ENCODE measurements at places on chromosomes 16 and 17. TPM values are rescaled to one million over a fixed set of nuclear protein-coding genes. Genes with fewer than 3 reads are reported as not detected.

GRCh38 chr17:77366206-77366557 is 225.4 kb downstream of the SEC14L1 start:
- DNase-seq, result no peak

- DNase-seq, result no peak
Measured at GRCh38 chr16:87693827-87694226, 72.0 kb downstream of the KLHDC4 start.

DNA sequence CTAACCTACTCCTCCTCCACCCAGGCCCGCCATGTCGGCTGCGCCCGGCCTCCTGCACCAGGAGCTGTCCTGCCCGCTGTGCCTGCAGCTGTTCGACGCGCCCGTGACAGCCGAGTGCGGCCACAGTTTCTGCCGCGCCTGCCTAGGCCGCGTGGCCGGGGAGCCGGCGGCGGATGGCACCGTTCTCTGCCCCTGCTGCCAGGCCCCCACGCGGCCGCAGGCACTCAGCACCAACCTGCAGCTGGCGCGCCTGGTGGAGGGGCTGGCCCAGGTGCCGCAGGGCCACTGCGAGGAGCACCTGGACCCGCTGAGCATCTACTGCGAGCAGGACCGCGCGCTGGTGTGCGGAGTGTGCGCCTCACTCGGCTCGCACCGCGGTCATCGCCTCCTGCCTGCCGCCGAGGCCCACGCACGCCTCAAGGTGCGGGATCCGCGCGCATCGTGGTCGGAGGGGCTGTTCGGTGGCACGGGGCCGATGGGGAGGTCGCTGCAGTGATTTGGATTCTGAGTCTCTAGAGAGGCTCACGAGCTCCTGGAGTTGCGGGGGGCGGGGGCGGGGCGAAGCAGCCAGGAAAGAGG is 878 bp downstream of the TRIM72 start:
- DNase-seq, result no peak

DNA sequence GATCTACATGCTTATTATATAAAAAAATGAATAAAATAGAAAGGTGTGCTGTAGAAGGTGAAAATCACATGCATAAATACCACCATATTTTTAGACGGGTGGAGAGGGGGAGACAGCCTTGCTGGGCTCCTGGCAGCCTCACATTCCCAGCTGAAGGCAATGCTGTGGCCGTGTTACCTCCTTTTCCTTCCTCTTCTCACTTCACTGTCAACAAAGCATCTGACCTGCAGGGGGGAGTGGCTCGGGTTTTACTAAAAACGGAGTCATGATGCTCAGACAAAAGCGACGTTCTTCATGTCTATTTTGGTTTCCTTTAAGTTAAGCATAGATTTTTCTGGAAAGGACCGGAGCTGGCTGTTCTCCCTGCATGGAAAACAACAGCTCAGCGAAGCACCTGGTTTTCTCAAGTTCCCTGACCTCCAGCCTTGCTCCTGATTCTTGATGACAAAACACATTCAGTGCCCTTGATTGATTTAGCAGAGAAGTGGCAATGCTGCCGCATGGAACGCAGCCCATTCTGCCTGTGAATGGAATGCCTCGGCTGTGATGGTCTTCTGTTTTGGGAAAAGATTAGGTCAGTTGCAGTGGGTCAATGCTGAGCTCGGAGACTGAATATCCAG is 5.5 kb upstream of the RPTOR start:
- DNase-seq, result no peak

- DNase-seq, result peak; percentile 12
Measured at GRCh38 chr16:70395345-70395901, 43.5 kb downstream of the ST3GAL2 start.

GRCh38 chr16:88972349-88972748 is 4.7 kb downstream of the CBFA2T3 start:
- no peak for DNase-seq

DNA sequence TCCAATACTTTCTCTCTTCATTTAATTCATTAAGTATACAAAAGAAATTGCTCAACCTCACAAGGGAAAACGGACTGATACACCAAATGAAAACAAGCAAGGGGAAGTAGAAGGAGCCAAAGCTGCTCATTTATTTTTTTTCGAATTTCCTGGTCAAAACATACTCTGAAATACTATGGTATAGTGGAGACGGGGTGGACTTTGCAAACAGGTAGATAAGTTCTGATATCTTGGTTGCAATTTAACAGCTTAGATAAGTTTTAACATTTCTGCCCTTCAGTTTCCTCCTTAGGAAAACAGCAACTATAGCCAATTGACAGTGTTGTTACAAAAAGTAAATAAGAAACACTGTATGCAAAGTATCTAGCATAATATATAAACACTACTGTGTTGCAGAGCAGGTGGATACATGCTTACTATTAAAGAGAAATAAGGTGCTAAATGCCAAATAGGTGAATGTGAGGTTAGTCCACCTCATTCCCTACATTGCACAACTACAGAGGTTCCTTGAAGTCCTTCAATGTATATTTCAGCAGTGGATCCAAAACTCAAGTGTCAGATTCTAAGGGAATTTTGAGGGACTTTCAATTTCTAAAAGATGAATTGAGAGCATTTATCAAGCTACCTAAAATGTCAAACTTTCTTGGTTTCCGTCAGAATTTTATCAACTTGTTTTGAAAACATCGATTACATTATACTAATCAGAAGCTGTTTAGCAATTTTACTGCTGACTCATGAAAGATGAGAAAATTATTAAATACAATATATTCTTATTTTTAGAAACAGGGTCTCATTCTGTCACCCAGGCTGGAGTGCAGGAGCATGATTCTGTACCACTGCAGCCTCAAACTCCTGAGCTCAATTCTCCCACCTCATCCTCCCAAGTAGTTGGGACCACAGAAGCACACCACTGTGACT is 11.0 kb downstream of the CCDC47 start:
- no peak for DNase-seq

DNA sequence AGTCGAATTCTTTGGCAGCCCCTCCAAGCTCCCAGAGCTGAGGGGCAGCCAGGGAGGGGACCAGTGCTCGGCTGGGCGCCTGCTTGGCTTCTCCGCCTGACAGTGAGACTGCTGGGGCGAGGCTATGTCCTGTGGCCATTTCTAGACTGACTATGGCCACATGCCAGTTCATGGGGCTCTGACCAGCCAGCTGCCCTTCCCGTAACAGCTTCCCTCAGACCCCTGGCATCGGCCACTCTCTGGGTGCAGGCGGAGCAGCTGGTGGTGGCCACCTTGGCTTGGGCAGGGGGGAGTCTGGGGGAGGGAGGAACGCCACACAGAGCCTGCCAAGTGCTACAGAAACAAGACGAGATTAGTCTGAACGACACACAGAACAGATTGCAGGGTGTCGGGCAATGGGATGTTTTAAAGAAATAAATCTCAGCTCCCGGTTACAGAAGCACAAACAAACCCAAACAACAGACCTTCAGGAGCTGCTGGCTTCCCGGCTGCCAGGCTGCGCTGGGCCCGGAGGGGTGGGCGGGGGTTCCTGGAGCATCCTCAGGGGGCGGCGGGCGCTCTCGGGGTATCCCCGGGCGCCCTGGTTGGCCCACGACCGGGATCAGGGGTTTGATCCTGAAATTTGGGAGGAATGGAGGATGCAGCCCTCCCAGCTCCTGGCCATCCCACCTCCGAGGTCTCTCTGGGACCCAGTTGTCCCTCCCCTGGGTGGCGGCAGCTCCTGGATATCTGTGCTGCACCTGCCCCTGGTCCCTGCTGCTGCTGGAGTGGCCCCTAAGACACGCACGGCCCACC is 34.5 kb downstream of the TBC1D16 start:
- no peak for DNase-seq

GRCh38 chr17:59859444-59860025 is 33.2 kb downstream of the TUBD1 start:
- DNase-seq, result peak; percentile 31

GRCh38 chr16:17803625-17804410 is 333.1 kb upstream of the XYLT1 start:
- no peak for DNase-seq

DNA sequence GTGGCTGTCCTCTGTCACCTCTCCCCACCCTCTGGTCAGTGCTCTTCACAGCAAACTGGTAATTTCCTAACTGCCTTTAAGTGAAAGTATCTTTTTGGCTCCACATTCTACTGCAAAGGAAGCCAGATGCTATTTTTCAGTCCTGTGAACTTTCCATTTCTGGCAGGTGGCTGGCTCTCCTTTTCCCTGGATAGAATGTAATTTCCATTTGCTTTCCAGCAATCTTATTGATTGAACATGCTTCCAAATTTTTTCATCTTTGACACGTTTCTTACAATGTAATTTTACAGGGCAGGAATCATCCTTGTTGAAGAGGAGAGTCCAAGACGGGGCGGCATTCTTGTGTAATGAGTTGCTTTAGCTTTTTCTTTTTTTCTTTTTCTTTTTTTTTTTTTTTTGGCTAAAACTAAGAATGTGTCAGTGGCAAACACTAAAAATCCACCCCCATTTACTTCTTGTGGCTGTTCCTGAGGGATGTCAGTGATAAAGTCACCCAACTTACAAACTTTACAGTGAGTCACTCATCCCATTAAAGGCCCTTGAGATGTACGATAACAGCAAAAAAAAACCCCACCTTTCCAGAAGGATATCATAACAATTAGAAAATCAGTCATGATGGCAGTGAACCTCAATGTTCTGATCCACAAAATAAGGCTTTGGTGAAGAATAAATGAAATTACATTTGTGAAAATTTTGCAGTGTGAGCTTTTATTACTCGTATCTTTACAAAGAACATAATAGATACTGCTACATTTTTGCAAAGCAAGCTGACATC is 29.4 kb upstream of the PRKCA start:
- DNase-seq, result no peak

- DNase-seq, result no peak
Measured at GRCh38 chr17:31417051-31417792, 25.7 kb downstream of the RAB11FIP4 start.

DNA sequence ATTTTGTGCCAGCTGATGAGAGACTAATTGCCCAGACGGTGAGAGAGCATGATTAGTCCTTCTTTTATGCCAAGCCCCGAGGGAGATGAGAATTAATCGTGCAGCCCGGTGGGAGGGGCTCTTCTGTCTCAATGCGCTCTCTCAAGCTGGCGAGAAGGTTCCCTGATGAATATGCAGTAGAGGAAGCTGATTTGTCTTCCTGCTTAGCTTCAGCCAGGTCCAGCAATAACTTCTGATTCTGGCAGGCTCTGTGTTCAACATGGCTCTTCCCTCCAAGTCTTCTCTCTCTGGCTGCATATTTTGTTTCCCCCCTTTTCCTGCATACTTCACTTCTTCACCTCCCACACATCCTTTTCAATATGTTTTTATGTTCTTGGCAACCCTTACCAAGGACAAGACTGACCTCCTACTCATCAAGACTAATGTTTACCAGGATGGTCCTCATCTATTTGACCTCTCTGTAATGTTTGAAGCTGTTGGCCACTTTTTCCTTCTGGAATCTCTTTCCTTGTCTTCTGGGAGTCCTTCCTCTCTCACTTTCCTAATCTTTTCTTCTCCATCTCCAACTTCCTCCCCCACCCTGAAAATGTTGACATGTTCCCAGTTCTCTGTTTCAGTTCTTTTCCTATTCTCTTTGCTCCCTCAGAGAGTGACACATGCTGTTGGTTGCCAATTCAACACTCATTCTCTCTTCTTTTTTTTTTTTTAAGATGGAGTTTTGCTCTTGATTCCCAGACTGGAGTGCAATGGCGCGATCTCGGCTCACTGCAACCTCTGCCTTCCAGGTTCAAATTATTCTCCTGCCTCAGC is 33.1 kb downstream of the ARL4D start:
- no peak for DNase-seq

DNA sequence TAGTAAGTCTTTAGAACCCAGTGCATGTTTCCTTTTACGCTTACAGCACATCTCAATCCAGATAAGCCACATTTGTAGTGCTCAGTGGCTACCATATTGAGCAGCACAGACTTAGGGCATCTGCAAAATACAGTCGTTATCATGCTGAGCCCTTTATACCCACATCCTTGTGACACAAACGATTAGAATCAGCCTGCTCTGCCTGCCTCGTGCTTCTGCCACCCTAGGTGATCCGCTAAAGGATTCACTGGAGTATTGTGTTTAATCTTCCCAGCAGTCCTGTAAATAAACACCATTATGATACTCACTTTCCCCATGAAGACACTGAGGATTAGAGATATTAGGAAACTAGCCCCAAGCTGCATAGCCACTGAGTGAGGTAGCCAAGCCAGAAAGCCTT is 51.3 kb upstream of the FA2H start:
- no peak for DNase-seq

- no peak for DNase-seq
Measured at GRCh38 chr16:24999088-24999670, 16.0 kb downstream of the ARHGAP17 start.

DNA sequence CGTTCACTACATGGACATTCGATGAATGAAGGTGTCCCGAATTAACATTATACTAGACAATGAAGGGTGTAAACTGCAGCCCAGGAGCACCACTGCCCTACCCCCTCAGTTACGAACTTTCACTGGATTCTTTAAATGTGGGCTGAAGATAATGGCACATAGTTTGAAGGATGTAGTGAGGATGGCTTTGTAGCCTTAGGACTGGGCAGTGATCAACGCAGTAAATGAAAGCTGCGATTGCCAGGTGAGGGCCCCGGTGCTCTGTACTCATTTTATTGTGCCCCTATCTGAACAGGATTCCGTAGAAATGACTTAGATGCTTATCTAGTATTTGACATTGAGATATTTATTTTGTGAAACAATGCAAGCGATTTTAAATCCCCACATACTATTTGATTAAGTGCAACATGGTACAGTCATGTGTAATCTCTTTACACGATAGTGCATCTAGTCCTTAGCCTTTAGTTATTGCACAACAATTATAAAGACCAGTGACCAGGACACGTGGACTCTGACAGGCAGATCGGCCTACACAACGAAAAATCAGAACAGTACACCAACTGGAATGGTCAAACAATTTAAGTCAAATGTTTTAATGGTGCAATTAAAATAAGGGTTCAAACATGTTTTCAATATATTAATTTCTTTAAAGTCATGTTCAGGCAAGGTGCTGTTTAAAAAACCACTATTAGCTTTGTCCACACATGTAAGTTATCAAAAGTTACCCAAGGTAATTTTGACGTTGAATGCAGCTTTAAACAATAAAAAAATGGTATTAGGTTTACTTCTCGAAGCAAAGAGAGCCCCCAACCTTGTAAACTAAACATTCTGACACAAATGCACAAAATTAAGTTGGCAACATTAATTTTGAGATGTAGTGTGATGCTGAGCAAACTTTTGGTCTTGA is 17.4 kb upstream of the ERN1 start:
- DNase-seq, result no peak

- DNase-seq, result no peak
Measured at GRCh38 chr17:60656499-60656898, 21.2 kb upstream of the BCAS3 start.

- DNase-seq, result no peak
Measured at GRCh38 chr17:61770752-61771533, 92.4 kb downstream of the BRIP1 start.

- no peak for DNase-seq
Measured at GRCh38 chr17:28370744-28371103, 617 bp upstream of the VTN start.

GRCh38 chr17:70271672-70272071 is 102.3 kb downstream of the KCNJ2 start:
- DNase-seq, result no peak

Gene RASL10B
- 3.4 TPM for polyA plus RNA-seq

Gene STAC2
- 0.18 TPM for polyA plus RNA-seq

Gene KRTAP3-1
- not detected for polyA plus RNA-seq

Gene CRHR1
- polyA plus RNA-seq, result 0.17 TPM

Gene GIT1
- 32.5 TPM for polyA plus RNA-seq

Gene ERN2
- 0.08 TPM for polyA plus RNA-seq

Gene TPSD1
- not detected for polyA plus RNA-seq

Gene WNK4
- 1.4 TPM for polyA plus RNA-seq

Gene SDK2
- 10.0 TPM for polyA plus RNA-seq

All from right lung (tissue), 10 donors.